ENCODE measurements at places on chromosomes 3 and 15. TPM values are rescaled to one million over a fixed set of nuclear protein-coding genes. Genes with fewer than 3 reads are reported as not detected.
A peak's percentile ranks its signal among the peaks of the same experiment; 100 is the strongest.

TM4SF4 gene
- total RNA-seq = not detected

ALDH1L1 gene
- total RNA-seq = 15.0 TPM

FETUB gene
- total RNA-seq = not detected

ISL2 gene
- 0.87 TPM for total RNA-seq

NDN gene
- total RNA-seq = 49.8 TPM

TRH gene
- total RNA-seq = not detected

CHDH gene
- 24.1 TPM for total RNA-seq

GREM1 gene
- 9.1 TPM for total RNA-seq

GABRR3 gene
- total RNA-seq = not detected

GRCh38 chr3:126955004-126955790, 27.7 kb upstream of the PLXNA1 start:
- no peak for DNase-seq

DNA sequence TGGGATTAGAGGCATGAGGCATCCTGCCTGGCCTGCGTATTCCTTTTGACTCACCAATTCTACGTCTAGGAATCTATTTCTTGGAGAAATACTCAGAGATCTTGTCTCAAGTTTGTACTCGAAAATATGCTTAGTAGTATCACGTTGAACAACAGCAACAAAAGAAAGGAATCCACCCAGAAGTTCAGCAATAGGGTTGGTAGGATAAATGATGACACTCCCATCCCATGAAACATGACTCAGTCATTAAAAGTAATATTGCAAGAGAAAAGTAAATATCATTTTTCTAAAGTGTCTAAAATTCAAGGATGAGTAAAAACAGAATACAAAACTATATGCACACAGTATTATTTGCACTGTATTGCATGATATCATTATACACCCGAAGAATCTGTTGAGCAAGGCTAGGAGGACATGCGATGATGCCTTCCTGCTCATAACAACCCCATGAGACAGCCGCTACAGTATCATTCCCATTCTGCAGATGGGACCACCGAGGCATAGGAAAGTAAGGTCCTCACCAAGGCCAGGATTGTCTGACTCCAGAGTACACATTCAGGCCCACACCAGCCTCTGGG, 61.5 kb downstream of the SLC6A1 start:
- DNase-seq = no peak

DNA sequence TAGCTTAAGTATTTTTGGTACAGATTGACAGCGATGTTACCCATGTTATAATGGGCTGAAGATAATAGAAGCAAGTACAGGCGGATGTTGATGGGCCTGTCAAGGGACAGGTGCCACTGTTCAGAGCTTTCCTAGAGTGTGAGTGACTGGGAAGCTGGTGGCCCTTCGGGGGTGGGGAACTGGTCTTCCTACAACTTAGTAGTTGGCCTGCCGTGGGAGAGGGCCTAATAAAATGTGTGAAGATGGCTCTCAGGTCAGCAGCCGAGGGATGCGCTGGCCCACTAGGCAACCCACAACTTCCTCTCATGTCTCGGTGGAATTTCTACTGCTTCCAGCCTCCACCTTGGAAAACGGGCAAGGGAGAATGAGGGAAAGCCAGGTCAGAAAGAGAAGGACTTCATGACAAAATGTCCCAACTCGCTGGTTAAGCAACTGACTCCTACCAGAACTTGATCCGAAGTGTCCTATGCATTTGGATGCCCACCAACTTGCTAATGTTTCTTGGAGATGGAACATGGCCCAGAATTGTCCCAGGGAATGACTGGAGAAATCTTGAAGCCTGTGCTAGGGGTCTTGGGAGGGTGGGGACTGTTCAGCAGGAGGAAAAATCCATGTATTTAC, 1.4 kb downstream of the GYG1 start:
- no peak for DNase-seq

- no peak for DNase-seq
Observed at GRCh38 chr3:56747150-56747549, 54.6 kb downstream of the ARHGEF3 start.

GRCh38 chr15:54347082-54347827, 369.0 kb downstream of the UNC13C start:
- no peak for DNase-seq

- DNase-seq = peak; percentile 27
Observed at GRCh38 chr15:100759698-100760356, 119.8 kb upstream of the ALDH1A3 start.

GRCh38 chr15:81113204-81113657, 20.8 kb upstream of the CFAP161 start:
- no peak for DNase-seq

GRCh38 chr3:128232376-128233178, 79.3 kb downstream of the EEFSEC start:
- DNase-seq = no peak

DNA sequence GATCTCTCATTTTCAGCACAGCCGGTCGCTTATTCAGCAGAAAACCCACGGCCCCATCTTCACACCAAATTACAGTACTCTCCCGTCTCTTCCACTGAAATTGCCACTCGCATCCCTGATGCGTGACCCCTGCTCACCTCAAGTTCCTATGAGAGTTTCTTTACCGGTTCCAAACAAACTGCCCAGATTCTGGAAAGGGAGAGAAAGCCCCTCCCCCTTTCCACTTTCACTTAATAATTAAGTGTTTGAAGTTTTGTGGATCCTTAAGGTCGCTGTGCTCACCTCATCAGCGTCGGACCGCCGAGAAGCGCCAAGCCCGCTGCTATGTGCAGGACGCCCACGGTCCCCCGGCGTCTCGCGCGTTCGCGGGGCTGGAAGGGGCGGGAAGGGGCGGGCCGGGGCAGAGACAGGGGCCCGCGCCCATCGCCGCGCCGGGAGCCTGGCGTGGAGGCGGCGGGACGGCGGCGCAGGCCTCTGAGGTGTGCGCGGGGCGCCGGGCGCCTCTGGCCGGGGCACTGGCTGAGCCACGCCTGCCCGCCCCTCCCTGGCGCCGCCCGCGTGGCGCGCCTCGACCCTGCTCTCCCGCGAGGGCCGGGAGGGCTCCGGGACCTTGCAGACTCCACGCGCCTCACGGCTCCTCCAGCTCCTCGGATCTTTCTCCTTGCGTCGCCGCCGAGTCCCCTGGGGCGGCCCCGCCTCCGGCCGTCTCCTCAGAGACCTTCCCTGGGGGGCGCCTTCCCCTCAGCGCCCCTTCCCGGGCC, at the start of gene GPR156:
Gene GPR156 (minus strand): TSS at position 476 of the 761 bp plus-strand sequence. CDS start 41,124 bp downstream, outside the sequence.
- DNase-seq = no peak

DNA sequence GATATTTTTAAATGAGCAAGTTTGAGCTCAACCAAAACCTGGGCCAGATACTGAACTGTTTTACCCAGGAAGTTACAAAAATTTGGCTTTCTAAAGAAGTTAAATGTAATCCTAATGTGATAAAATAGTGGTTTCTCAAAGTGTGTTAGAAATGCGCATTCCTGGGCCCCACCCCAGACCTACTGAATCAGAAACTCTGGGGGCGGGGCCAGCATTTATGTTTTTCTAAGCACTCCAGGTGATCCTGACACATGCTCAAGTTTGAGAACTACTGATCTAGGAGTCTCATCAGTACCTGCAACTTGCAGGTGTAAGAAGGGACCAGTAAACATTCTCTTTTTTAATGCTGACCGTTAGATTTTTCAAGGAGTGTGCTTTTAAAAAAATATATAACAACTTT, 190.6 kb downstream of the VPS13C start:
- DNase-seq = no peak

- no peak for DNase-seq
Observed at GRCh38 chr3:119976214-119976613, 118.0 kb downstream of the GSK3B start.

- DNase-seq = no peak
Observed at GRCh38 chr3:128794067-128794768, 68.2 kb downstream of the RAB7A start.

All from mucosa of descending colon (tissue), 3 donors.